ENCODE measurements at places on chromosomes 7 and 10.

DNA sequence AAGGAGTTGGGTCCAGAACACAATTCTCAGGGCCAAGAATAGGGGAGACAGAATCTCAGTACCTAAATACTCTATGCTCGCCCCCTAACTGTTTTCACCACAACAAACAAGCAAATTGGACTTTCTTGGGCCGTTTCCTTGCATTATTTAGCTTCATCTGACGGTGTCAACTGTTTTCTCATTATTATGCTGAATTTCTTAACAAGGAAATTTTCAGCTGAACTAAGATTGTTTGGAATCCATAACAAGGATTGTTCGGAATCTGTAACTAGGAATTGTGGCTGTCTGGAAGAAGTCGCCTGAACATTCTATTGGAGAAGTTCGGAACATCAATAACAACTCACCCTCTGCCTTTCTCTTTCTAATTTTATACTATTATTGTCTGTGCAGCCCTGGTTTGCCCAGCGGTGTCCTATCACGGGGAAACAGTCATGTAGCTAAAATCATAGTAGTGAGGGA lies 15.5 kb upstream of the DLX6 start:
- no peak for DNase-seq

DNA sequence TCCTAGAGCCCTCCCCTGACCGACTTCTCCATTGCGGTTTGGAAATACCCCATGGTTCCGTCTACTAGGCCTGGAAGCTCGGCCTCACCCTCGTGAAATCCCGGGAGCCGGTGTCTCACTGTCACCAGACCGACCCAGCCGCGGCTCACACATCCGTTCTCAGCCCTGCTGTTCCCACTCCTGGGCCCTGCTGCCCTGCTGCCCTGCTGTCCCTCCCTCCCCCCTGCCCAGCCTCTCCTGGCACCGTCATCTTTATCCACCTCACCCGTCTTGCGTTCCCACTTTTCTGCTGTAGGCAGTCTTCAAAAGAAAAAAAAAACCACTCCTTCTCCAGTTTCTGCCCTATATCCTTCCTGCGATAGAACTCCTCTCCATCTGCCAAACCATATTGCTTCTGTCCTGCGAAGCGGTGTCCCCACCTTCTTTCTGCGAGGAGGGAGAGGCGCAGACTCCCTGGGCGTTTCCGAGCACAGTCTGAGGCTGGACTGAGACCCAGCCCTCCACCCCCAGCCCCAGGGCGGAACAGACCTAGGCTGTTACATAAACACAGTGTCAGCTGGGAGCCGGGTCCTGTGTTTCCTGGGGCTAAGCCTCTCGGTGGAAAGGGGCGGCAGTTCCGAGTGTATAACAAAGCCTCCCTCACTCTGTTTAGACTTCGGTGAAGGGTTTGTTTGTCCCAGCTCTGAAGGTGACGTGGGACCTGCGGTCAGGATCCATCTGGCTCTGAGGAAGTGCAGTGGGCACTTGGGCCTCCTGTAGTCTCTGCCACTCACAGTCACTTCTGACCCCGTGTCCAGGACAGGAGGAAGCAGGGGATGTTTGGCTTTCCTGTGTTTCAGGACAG lies 2.8 kb downstream of the AGAP3 start:
- DNase-seq = no peak

GRCh38 chr10:47165711-47166404 lies 134.1 kb upstream of the GDF10 start:
- DNase-seq = no peak

- DNase-seq = no peak
Measured at GRCh38 chr7:46671108-46671769, 750.2 kb upstream of the IGFBP3 start.

GRCh38 chr10:106537866-106538265 lies 626.6 kb downstream of the SORCS1 start:
- no peak for DNase-seq

DNA sequence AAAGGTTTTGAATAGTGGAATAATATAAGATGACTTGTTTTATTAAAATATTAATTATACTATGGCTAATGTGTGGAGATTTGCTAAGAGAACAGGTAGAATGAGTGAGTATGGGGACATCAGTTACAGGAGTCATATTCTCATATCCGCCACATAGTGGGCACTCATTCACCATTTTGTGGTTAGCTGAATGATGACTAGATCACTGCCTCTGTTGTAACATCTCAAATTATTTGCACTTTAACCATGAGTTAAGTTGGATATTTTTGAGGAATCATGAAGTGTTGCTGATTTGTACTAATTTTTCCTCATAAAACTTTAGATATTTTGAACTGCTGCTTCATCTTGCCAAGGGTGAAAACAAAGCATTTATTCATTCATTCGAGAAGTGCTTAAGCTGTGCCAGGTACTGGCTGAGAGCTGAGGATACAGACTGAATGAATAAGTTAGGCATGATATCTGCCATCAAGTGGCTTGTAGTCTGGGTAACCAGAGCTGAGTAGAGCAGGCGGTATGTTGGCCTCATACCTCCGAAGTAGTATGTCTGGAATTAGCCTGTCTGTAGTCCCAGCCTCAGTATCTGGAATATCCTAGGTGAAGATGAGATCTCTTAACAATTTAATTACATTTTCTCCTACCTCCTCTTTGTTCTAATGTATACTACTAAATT lies 100.5 kb downstream of the ZEB1 start:
- no peak for DNase-seq

DNA sequence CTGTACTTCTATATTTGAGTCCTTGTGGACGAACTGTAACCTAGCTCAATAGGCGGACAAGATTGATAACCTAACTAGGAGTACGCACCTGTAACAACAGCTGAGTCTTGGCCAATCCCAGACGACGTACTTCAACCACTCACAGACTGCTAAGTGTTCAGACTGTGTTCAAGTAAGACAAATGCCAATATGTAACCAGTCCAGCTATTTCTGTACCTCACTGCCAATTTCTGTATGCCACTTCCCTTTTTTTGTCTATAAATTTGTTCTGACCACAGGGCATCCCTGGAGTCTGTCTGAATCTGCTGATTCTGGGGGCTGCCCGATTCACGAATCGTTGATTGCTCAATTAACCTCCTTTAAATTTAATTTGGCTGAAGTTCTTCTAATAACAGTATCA lies 32.2 kb downstream of the HACD1 start:
- DNase-seq = no peak

DNA sequence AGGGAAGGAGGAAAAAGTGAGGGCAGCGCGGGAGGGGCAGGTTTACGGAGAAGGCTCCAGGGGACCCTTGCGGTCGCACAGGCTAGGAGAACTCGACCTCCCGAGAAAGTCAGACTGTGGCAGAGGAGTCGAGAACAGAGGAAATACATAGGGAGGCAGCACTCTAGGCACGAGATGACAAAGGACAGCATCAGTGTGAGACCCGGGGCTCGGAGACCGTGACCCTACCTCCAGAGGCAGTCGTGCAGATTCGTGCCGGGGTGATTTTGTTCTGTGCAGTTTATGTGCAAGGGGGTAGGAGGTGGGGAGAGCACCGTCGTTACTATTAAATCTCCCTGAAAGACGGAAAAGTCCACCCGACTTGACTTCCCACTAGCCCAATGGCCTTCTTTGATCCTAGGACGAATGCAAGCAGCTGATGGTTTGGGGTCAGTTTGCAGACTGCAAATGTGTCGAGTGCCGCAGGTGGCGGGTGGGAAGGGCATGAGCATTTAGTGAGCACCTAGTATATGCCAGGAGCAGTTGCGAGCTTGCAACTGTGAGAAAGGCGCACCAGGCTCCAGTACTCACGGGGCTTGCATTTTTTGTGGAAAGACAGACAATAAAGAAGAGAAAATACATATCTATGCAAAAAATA lies 674 bp upstream of the OSBPL3 start:
- DNase-seq = no peak

- DNase-seq = no peak
Measured at GRCh38 chr10:48800007-48800675, 115.5 kb downstream of the WDFY4 start.

DNA sequence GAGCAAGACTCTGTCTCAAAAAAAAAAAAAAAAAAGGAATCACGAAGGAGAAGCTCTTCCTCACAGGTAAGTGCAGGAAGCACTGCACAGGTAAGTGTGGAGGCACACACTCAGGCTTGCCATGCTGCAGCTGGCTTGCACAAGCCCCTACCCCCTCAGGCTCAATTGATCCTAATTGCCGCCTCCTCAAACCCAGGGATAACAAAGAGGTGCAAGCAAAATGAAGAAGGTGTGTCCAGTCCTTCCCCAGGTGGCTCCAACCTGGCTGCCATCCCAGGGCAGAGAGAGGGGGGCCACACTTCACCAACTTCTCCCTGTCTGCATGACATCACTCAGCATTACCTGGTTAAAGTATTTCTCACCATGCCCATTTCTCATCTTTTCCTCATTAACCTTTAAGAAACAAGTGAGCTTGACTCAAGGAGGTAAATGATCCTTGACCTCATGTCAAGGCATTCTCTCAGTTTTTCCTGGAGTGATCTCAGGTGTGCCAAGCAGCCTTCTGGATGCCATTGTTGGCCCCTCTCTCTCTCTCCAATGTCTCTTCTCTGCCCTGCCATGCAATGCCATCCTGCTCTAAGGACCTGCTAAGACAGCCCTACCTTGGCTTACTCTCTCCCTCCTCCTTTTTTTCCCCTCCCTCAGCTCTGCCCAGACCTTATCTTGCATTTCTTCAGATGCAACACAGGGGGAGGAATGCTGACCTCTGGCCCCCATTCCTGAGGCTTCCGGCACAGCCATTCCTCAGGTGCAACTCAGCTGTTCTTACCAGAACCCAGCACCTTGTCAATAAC lies 13.0 kb upstream of the TRPV6 start:
- no peak for DNase-seq

DNA sequence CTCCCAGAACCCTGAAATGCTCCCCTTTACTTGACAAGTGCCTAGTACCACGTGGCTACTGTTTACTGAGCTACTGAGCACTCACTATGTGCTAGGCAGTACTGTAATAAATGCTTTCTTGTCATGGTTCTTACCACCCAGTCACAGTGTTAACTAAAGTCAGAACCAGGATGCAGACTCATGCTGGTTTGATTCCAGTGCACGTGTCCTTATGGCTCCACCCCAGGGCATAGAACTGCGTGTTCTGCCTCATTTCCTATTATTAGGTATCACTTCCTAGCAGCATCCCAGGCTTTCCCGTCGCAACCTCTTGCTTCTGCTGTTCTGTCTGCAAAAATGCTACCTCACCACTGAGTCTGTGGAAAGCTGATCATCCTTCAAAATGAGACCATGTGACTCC lies 71.7 kb upstream of the DOCK1 start:
- DNase-seq = no peak

GRCh38 chr10:13893926-13894325 lies 307.2 kb downstream of the PRPF18 start:
- DNase-seq = no peak

DNA sequence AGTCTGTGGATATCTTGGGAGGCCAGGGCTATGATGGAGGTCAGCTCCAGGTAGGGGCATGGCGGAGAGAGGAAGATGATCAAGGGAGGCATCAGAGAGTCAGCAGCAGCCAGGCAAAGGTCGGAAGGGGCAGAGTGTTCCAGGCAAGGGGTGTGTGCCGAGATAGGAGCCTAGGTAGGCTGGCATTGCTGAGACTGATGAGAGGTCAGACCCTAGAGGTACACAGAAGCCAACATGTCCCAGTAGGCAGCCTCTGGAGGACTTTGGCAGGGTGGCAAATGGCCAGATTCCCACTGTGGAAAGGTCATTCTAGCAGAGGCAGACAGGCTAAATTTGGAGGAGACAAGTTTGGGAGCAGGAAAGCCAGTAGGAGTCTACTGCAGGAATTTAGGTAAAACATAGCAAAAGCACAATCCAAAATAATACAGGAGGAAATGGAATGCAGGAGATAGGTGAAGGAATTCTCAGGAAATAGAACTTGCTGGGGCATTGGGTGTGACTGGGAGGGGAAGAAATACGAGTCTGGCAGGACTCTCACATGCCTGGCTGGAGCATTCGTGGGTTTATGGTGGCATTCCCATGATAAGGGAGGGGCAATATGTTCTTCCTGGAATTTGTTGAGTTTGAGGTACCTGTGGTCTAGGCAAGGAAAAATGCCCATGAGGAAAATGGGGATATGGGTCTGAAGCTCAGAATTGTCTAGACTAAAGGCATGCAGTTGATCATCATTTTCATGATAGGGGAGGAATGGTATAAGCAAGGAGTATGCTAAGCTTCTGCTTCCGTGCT lies 25.7 kb downstream of the TMEM176A start:
- DNase-seq = no peak

GRCh38 chr7:50662041-50662694 lies 97.0 kb upstream of the DDC start:
- no peak for DNase-seq

- DNase-seq = no peak
Measured at GRCh38 chr10:29304995-29305335, 16.1 kb downstream of the LYZL1 start.

DNA sequence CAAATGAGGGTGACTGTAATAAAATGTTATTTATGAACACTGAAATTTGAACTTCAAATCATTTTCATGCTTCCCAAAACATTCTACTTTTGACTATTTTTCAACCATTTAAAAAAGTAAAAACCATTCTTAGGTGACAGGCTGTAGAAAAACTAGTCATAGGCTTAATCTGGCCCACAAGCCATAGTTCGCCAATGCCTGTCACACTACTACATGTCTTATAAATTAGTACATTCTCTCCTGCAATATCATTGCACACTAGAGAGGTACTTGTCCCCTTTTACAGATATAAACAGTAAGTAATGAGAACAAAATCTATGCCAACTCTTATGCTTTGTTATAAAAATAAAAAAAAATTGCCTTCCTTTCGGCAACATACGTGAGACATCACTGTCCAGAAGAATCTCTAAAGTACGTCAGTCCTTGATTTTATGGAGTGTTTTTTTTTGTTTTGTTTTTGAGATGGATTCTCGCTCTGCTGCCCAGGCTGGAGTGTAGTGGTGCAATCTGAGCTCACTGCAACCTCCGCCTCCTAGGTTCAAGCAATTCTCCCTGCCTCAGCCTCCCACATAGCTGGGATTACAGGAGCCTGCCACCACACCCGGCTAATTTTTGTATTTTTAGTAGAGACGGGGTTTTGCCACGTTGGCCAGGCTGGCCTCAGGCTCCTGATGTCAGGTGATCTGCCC lies 23.2 kb downstream of the UPF2 start:
- no peak for DNase-seq

- DNase-seq = no peak
Measured at GRCh38 chr10:11303361-11304170, 285.9 kb downstream of the CELF2 start.

- DNase-seq = no peak
Measured at GRCh38 chr10:93220296-93221170, 146.8 kb downstream of the CYP26A1 start.

- no peak for DNase-seq
Measured at GRCh38 chr10:110222641-110223297, 15.4 kb downstream of the MXI1 start.

DNA sequence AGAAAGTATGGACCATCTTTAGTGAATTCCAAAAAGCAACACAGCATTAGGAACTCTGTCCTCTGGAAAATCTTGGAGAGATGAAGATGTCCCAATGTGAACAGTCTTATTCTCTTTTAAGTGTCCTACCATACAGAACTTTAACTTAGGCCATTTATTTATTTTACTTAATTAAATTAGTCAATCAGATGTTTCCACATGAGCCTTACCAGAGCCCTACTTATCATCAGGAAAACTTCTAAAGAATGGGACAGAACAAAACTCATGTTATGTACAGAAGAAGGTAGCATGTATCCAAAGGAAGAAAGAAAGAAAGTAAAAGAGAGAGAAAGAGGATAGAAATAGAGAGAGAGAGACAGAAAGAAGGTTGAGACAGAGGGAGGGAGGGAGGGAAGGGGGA lies 276.4 kb downstream of the ETV1 start:
- no peak for DNase-seq
